ENCODE measurements at places on chromosomes 1 and 21.

DNA sequence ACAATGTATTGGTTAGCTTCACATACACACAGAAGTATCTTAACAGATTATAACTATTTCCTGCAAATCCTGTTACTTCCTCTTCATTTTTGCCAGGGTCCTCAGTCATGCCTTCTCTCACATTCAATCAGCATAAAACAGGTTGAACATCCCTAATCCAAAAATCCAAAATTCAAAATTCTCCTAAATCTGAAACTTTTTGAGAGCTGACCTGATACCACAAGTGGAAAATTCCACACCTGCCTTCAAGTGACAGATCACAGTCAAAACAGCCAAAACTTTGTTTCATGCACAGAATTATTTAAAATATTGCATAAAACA, 62.9 kb upstream of the FBXO28 start:
- no peak for DNase-seq

DNA sequence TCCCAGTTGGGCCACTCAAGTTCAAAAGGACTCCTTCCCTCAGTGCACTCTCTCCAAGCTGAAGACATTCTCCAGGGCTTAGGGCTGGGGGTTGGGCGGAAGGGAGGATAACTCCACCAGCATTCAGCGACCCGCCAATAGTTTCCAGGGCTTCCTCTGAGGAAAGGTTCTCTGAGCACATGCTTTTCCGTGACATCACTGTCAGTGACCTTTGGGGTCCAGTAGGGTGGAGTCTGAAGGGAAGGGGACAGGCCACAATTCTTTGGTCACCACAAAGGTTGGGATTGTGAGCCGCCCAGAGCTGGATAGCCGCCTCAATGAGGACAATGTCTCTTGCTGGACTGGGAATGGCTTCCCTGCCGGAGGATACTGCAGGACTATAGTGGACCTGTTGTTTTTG, 22.8 kb upstream of the RXRG start:
- DNase-seq = no peak

GRCh38 chr1:196366817-196367495, 241.3 kb downstream of the KCNT2 start:
- no peak for DNase-seq

DNA sequence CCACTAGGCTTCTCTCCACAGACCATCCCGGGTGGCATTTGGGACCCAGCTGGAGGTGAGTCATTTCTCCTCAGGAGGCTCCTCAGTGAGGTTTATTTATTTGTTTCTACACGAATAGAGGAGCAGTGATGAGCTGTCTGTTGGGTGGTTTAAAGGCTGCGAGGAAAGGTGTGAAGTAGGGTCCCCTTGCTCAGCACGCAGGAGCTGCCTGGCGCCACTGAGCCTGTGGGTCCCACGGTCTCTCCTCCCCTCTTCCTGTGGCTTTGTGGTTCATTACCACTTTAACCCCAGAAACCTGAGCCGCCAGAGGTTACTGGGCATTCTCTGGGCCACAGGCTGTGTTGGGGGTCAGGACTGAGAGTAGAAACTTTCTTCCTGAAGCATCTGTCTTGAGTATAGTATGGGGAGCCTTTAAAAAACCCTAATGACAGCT, 39.9 kb downstream of the IL6R start:
- no peak for DNase-seq

DNA sequence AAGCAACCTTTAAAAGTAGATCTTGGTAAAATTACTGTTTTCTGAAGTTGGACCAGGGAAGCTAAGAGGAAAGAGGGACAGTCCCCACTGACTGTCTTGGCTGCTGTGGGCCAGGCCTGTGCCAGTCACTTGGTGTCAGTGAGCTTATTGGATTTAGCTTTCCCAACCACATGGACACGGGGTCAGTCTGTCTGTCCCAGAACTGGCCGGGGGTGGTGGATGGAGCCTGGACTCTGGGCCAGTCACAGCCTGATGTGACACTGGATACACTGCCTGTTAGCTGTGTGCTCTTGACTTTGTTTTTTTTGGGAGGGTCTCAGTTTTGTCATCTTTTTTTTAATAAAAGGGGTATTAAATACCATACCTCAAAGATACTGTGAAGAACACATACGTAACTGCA, 96.7 kb downstream of the GALNT2 start:
- DNase-seq = no peak

- DNase-seq = no peak
Observed at GRCh38 chr1:110542725-110543124, 23.8 kb upstream of the KCNA10 start.

DNA sequence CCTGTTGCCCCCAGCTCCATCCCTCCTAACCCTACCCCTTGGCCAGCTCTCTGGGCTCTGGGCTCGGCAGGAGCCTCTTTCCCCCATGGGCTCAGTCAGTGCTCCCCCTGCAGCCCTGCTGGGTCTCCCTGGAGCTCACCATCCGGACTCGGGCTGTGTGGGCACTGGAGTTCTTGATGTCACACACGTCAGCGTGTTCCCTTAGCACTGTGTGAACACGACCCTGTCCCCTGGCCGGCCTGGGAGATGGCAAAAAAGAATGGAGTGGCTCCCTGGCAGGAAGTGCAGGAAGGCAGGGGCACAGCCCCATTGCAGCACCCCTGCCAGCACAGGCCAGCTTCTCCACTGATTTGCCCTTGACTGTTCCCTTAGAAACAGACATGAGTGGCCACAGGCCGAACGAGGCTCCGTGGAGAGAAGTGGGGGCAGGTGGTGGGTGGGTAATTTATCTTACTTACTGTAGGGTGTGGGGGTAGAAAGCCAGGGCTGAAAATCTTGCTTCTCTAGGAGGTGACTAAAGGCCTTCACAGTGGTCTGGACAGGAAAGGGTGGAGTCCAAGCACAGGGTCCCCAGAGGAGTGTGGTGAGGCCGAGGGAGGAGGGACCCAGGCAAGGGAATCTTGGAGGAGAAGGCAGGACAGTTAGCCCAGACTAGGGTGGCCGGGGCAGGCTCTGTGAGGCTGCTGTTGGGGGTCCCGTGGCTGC, 381.7 kb upstream of the VAMP3 start:
- no peak for DNase-seq

- DNase-seq = no peak
Observed at GRCh38 chr1:154714052-154714623, 106.2 kb upstream of the ADAR start.

GRCh38 chr1:204702552-204703267, 17.2 kb upstream of the LRRN2 start:
- no peak for DNase-seq

DNA sequence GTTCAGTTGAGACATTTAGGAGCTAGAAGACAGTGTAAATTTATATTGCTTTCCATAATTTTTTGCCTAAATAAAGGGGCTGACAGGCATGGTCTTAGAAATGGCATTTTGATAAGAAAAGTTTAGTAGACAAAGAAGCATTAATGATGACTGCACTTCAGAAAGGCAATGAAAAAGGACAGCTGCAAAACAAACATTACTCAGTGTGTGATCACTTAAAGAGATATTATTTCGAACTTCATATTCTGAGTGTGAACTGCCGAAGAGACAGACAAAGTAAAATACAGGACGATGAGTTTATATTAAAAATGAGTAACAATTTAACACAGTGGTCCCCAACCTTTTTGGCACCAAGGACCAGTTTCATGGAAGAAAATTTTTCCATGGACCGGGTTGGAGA, 243.1 kb downstream of the DPYD start:
- DNase-seq = no peak

DNA sequence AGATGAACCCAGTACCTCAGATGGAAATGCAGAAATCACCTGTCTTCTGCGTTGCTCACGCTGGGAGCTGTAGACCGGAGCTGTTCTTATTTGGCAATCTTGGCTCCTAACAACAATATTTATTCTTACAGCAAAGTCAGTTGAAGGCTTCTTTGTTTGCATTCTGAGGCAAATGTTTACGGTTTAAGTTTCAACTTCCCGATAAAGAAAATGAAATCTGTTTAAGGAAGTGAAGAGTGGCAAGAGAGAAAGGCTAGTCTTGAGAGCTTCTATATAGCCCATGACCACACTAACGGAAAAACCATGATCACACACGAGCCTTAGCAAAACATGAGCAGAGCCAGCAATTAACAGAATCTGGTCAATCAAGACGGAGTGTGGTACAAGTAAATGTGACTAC, 122.6 kb upstream of the ZNHIT6 start:
- no peak for DNase-seq

DNA sequence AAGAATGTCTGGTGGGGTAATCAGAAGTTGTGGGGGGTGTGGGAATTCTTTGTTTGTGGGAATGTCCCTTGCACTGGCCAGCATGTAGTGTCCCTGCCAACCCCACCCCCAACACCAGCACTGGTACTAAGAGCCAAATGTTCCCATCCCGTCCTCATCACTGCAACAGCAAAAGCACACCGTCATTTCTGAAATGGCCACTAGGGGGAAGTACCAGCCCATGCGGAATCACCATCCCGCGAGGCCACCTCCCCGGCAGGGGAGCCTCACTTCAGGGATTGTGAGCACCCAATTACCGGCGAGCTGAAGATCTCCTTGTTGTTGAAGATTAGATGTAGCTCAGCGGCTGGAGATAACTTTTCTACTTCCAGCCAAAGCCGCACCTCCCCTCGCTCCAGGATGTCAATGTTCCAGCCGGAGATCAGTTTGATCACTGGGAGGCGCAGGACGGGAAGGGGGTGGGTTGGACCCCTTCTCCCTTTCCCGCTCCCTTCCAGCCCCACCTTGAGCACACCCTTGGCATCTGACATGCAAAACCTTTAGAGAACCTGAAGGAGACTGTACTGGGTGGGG, 41.0 kb downstream of the MYOM3 start:
- DNase-seq = peak; percentile 72

GRCh38 chr1:115452600-115453329, 114.7 kb upstream of the NGF start:
- no peak for DNase-seq

GRCh38 chr21:45132841-45133573, 58.6 kb downstream of the ADARB1 start:
- no peak for DNase-seq

- no peak for DNase-seq
Observed at GRCh38 chr1:23394181-23394580, 24.5 kb upstream of the ZNF436 start.

GRCh38 chr1:36523850-36524249, 41.1 kb upstream of the CSF3R start:
- no peak for DNase-seq

DNA sequence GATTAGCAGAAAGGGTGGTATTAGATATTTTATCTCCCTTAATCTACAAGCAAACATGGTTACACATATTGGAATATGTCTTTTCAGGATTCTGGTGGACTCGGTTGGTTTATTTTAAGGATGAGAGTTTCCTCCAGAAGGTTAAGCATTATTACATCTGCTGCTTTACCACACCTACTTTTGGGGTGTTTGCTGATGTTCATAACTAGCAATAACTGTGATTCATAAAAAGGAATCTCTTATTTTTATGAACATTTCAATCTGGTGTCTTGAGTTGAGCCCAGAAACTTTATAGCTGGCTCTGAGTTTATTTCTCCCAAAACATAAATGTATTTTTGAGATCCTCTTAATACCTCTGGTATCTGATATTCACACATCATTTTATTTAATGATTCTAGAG, 82.7 kb downstream of the LRRC8D start:
- no peak for DNase-seq

- DNase-seq = peak; percentile 74
Observed at GRCh38 chr1:45569962-45570581, 13.8 kb upstream of the NASP start.

- no peak for DNase-seq
Observed at GRCh38 chr1:200034262-200034557, 6.7 kb downstream of the NR5A2 start.

DNA sequence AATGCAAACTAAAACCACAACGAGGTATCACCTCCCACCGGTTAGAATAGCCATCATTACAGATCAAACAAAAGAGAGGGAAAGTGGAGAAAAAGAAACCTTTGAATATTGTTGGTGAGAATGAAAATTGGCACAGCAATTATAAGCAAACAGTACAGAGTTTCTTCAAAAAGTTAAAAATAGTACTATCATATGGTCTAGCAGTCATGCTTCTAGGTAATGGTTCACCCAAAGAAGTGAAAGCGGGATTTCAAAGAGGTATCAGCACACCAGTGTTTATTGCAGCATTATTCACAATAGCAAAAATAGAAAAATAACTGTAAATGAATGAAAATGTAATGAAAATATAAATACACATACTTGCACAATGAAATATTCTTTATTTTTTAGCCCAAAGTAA, 8.2 kb downstream of the OR2T10 start:
- DNase-seq = no peak

GRCh38 chr1:47474278-47475193, 36.7 kb downstream of the FOXD2 start:
- DNase-seq = no peak

DNA sequence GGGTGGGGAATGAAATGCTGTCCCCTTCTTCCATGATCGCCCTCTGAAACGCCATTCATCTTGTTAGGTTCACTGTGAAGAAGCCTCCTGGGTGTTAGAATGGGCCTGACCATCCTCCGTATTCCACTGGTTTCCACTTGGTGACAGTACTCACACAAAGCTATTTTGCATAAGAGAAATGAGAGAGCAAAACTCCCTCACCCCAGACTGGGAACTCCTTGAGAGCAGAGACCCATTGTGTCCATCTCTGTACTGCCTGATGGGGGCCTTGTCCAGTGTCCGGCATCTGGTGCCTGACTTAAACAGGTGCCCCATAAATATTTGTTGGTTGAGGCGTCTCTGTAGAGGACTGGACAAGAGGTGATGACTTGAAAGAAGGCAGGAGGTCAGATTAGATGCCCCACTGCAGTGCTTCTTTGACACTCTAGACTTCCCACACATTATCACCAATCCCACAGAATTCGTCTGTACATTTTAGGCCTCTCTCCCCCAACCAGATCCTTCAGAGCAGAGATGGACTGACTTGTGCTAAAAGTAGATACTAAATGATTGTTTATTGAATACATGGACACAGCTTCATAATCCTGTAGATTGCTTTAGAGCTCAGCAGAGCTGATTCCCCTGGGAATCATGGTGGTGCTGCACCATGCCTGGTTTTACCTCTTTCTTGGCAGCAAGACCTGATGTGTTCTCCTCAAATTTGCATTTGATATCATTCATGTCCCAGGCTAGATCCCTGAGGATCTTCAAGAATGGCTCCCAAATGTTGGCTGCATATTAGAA, 22.4 kb upstream of the KCNA2 start:
- no peak for DNase-seq

GRCh38 chr1:150256198-150256553, 1.4 kb upstream of the CA14 start:
- DNase-seq = no peak

- DNase-seq = no peak
Observed at GRCh38 chr1:199242601-199243000, 603.8 kb downstream of the PTPRC start.

DNA sequence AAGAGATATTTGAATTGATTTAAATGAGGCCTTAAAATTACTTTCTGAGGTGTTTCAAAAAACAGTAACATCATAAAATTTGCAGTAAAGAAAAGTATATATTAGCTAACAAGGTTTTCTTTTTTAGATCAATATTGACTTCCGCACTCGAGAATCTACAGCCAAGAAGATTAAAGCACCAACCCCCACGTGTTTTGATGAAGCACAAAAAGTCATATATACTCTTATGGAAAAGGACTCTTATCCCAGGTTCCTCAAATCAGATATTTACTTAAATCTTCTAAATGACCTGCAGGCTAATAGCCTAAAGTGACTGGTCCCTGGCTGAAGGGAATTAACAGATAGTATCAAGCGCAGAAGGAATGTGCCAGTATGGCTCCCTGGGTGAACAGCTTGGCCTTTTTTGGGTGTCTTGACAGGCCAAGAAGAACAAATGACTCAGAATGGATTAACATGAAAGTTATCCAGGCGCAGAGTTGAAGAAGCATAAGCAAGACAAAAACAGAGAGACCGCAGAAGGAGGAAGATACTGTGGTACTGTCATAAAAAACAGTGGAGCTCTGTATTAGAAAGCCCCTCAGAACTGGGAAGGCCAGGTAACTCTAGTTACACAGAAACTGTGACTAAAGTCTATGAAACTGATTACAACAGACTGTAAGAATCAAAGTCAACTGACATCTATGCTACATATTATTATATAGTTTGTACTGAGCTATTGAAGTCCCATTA, 3.6 kb downstream of the RGS1 start:
- no peak for DNase-seq

Data from Right ventricle myocardium inferior (tissue), 1 donor.